Cerebellar nuclear complex (tissue), 1 donor: ENCODE measurements at places on chromosomes 6 and 20.

GRCh38 chr6:18259675-18260447 is 4.5 kb downstream of the DEK start:
- DNase-seq, result no peak

- DNase-seq, result no peak
Observed at GRCh38 chr20:49388744-49389143, 93.7 kb downstream of the KCNB1 start.

DNA sequence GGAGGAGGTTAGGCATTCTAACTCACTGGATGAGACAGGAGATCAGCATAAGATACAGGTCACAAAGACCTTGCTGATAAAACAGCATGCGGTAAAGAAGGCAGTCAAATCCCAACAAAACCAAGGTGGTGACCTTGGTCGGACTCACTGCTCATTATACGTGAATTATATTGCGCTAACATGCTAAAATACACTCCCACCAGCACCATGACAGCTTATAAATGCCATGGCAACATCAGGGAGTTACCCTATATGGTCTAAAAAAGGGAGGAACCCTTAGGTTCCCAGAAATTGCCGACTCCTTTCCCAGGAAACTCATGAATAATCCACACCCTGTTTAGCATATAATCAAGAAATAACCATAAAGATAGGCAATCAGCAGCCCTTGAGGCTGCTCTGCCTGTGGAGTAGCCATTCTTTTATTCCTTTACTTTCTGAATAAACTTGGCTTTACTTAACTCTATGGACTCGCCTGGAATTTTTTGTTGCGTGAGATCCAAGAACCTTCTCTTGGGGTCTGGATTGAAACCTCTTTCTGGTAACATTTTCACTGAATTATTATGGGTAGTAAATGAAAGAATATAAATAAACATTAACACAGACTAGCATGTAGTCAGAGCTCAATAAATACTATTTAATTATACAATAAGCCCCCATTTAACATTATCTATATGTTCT is 3.0 kb upstream of the LAMA4 start:
- DNase-seq, result no peak

- no peak for DNase-seq
Observed at GRCh38 chr6:5763871-5764270, 242.9 kb downstream of the NRN1 start.

DNA sequence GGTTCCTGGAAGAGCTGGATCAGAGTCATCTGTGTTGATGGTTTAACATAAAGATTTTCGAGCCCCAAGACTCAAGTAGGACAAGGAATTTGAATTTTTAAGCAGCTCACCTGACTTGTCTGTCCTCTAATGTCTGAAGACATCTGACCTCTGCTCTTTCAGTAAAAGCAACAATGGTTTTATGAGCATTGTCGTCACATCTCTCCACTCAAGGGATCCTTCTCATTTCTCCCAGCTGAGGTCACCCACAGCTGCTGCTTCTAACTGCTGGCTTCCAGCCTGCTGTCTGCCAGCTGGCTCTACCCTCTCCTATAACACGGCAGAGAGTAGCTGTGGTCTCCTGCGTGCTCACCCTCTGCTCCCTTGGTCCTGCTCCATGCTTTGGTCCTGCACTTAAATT is 24.7 kb upstream of the HDAC2 start:
- DNase-seq, result no peak

GRCh38 chr20:41230136-41230535 is 87.4 kb downstream of the ZHX3 start:
- DNase-seq, result no peak

DNA sequence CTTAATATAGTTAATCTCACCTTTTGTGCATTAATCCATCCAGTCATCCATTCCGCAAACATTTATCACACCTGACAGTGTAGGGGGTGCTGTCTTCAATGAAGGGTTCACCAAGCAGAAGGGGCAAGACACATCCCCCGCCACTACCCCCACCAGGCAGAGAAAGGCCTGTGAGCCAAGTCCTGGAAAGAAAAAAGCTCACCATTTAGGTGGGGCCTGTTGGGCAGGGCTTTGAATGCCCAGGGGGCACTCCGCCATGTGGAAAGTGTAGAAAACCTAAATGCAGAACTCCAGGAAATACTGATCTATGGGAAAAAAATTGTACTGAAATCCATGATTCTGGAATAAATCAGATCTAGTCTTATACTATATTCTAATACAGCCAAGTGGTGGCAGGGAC is 4.8 kb upstream of the STX16 start:
- no peak for DNase-seq

DNA sequence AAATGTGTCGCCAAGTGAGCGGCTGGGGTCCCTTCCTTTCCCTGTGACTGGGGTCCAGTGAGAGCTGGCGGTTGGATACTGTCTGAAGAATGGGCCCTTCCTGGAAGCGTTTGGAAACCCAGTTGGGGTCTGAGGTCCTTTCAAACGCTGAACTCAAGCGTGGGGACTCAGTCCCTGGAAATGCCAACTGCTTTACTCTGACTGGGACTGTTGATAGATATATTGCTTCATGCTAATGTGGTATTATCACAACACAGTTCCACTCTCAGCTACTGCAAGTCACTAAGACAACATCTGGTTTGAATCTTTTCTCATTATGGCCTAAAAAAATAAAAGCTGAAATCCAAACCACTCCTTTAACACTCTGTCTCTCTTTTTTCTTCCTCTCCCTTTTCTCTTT is 23.7 kb upstream of the PSMF1 start:
- no peak for DNase-seq

DNA sequence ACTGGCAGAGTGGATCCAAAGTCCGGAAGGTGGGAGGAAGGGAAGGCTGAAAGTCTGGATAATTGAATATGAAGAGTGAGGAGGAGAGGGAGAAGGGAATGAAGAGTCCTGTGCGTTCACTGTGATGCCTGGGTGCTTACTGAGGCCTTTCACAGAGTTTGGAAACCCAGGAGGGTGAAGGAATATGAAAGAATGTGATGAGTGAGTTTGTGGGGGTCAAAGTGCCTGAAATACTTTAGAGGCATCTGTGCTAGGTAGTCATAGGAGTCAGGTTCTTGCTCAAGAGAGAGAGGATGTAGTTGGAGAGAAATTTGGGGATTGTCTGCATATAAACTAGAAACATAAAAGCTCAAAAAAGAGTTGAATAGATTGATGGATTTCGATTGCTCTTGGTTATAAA is 20.7 kb downstream of the NKX2-4 start:
- DNase-seq, result no peak

- DNase-seq, result no peak
Observed at GRCh38 chr6:31125586-31126363, 5.5 kb upstream of the CDSN start.

GRCh38 chr6:133184798-133185372 is 56.3 kb upstream of the EYA4 start:
- no peak for DNase-seq

GRCh38 chr6:102749210-102749971 is 1355.9 kb downstream of the GRIK2 start:
- DNase-seq, result no peak

DNA sequence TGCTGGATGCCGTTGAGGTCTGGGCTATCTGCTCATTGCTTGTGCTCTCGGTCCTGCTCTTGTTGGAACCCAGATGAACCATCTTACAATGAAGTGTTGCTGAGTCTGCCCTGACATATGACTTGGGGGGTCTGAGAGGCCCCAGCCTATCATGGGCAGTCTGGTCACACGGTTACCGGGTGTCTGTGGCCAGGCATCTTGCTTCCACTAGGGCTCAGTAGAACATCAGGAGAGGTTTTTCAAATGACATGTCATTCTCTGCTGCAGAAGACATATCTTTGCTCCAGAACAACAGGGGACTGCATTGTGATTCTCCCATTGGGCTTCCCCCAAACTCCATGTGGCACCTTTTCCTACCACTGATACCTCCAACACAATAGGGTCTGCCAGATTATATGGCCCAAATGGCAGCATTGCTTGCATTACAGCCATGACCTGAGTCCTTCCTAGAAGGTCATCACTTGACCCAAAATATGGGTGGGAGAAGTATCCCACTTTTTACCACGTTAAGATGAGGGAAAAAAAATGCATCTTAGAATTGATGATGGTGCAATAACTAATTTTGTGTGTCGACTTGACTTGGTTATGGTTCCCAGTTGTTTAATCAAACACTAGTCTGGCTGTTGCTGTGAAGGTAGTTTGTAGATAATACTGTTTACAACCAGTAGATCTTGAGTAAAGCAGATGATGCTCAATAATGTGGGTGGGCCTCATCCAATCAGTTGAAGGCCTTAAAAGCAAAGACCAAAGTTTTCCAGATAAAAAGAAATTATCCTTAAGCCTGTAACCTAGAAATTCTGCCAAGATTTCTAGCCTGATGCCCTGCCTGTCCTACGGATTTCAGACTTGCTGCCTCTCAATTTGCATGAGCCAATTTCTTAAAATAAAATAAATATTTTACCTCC is 241.0 kb downstream of the QKI start:
- no peak for DNase-seq

DNA sequence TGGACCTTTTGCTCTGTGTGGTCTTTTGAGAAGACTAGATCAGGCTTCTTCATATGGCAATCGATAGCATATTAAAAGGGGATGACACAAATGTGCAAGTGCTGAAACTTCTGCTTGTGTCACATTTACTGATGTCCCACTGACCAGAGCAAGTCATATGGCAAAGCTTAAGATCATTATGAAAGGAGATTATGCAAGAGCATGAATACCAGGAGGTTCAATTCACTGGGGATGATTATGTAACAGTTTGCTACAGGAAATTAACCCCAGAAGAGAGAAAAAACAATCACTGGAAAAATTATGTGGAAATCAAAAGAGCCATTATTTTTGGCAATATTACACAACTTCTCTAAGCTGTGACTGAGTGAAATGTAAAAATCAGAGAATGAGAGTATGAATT is 13.7 kb upstream of the PRDM13 start:
- DNase-seq, result no peak

- DNase-seq, result no peak
Observed at GRCh38 chr20:371755-372542, 8.6 kb upstream of the TRIB3 start.

GRCh38 chr6:122078481-122078880 is 321.0 kb upstream of the HSF2 start:
- no peak for DNase-seq

- DNase-seq, result peak; percentile 54
Observed at GRCh38 chr6:23003671-23004467, 434.5 kb downstream of the HDGFL1 start.

DNA sequence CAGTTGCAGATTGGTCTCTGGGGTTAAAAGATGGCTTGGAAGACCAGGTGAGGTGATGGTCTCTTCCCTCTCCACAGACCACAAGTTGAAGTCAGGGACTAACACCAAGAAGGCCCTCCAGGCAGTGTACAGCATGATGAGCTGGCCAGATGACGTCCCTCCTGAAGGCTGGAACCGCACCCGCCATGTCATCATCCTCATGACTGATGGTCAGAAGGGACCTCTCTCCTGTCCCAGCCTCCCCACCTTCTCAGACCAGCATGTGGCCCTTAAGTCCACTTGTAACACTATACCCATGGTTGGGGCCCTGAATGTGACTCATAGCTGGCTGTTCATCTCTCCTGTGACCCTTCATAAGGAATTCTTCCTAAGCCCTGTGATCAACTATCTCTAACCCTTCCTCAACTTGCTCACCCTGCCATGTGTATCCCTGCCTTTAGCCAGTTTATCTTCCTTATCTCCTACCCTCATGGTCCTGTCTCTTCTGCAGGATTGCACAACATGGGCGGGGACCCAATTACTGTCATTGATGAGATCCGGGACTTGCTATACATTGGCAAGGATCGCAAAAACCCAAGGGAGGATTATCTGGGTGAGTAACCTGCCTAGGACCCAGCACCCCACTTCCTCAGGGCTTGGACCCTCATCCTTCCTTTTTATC is 3.0 kb downstream of the CFB start:
- DNase-seq, result no peak

GRCh38 chr20:57650756-57651483 is 30.7 kb upstream of the ZBP1 start:
- DNase-seq, result no peak

GRCh38 chr20:48571949-48572847 is 255.6 kb downstream of the PREX1 start:
- DNase-seq, result no peak

DNA sequence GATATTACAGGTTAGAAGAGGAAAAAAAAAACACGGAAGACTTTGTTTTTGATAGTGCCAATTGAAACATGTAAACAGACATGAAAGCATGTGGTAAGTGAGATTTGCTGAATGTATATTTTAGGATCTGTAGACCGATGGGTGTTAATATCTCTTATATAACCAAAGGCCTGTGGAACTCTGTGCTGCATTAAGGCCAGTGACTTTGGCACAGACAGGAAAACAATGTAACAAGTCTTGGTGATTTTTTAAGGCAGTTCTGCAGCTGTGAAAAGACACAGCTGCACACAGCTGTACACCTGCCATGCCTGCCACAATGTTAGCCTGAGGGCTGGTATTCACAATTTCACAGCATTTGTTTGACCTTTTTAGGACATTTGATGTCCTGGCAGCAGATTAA is 6.1 kb downstream of the SOBP start:
- DNase-seq, result no peak

DNA sequence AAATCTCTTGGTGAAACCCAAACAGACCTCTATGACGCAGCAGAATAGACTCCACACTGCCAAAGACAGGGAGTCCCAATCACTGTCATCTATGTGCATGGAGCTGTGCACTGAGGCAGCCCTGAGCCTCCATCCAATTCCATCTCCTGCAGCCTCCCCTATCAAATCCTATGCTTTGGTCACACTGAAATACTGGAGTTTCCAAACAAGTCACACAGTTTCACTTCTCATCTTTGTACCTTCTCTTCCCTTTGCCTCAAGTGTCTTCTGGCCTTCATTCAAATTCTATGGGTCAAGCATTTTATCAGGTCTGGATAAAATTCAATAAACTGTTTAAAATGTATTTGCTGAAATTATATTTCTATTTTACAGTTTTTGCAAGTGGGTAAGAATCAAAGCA is 38.5 kb downstream of the FBXL4 start:
- DNase-seq, result no peak

DNA sequence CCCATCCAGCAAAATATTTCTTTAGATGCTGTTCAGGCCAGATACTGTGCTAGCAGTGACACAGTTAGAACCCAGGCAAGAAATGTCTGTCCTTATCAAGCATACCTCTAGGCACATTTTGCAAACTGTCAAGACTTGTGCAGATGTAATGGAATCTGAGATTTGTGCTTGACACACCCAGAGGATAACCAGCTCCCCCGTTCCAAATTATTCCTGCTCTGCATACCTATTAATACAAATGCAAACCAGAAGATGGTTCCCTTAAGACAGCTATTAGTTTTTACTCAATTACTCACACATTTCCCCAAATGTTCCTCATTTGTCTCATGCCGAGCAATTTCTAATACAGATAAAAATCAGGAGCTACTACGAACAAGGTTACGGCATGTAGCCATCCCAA is 40.4 kb downstream of the ATXN1 start:
- DNase-seq, result no peak

- DNase-seq, result no peak
Observed at GRCh38 chr6:144405163-144405562, 120.0 kb downstream of the UTRN start.

DNA sequence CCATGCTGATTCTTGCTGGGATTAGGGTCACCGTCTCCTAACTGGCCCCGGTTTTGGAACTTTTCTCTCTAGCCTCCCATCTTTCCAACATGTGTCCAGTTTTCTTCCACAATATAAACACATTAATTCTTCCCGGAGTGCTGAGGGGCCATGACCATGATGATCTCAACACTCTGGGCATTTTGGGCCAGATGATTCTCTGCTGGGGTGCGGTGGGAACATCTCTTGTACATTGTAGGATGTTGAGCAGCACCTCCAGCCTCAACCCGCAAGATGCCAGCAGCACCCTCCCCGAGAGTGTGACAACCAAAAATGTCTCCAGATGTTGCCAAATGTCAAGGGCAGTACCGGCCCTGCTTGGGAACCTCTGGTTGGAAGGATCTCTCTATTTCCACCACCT is 164.8 kb downstream of the TFAP2C start:
- no peak for DNase-seq
